NCI-H1105 (cell line): ENCODE measurements at places on chromosomes 12 and 14.
A peak's percentile ranks its signal among the peaks of the same experiment; 100 is the strongest.

DNA sequence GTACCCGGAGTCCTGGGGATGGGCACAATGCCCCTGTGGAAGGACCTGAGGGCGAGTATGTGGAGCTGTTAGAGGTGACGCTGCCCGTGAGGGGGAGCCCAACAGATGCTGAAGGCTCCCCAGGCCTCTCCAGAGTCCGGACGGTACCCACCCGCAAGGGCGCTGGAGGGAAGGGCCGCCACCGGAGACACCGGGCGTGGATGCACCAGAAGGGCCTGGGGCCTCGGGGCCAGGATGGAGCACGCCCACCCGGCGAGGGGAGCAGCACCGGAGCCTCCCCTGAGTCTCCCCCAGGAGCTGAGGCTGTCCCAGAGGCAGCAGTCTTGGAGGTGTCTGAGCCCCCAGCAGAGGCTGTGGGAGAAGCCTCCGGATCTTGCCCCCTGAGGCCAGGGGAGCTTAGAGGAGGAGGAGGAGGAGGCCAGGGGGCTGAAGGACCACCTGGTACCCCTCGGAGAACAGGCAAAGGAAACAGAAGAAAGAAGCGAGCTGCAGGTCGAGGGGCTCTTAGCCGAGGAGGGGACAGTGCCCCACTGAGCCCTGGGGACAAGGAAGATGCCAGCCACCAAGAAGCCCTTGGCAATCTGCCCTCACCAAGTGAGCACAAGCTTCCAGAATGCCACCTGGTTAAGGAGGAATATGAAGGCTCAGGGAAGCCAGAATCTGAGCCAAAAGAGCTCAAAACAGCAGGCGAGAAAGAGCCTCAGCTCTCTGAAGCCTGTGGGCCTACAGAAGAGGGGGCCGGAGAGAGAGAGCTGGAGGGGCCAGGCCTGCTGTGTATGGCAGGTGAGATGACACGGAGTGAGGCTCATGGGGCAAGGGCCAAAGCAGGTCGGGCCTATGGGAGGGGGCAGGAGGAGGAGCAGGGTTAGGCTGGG lies 4.5 kb downstream of the ARHGEF40 start:
- DNase-seq = no peak

DNA sequence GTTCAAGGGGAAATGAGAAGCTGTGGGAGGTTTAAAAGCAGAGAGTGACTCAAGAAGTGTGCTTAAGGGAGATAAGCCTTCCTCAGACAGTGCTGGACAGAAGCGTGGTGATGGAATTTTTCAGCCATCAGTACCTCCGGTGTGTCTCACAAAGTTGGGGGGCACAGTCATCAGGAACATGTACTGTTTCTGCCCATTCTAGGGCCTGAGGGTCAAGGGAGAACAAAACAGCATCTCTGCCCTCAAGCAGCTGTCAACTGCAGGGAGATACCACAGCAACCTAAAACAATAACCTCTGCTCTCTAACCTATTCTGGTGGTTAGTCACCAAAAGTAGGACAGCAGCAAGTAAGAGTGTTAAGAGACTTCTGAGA lies 2.0 kb upstream of the STON2 start:
- DNase-seq = no peak

DNA sequence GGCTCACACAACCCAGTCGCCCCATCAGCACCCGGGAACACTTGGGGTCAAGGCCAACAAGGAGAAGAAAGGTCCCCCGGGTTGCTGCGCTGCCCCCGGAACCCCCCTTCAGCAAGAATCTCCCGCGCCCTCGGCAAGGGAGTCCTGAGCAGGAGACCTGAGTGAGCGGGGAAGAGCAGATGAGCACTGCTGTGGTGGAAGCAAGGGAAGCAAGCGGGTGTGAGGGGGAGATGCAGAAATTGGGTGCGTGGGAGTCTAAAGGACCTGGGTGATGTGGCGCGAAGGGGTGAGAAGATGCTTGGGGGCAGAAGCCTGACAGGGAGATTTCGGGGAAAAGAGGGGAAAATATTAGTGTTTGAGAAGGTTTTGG lies 105.5 kb upstream of the PRB2 start:
- no peak for DNase-seq

GRCh38 chr12:108076556-108076955 lies 52.5 kb upstream of the WSCD2 start:
- no peak for DNase-seq

- no peak for DNase-seq
Measured at GRCh38 chr12:517538-517937, 57.8 kb downstream of the B4GALNT3 start.

DNA sequence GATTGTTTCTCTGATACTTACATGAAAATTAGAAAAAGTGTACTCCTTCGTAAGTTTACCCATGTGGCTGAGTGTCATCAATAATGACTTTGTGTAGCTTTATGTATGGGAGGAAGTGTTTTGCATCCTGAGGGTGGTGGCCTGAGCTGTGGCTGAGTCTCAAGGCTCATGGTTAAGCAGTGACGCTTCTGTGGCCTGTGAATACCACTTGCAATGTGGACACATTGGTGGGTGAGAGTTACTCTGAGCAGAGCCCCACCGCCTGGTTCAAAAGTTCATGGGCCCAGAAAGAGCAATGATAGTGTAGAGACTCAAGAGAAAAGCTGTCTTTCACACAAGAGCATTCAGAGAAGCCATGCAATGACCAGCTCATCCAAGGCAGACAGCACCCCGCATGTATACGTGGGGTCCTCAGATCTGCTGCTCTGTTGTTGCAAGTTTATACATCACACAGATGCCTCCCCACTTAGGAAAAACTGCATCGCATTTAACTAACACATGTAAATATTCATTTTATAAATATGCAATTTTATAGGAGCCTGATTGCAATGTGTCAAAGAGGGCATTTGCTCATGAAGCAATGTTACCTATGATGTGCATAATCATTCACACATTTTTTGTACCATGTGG lies 55.1 kb upstream of the FRMD6 start:
- DNase-seq = no peak

GRCh38 chr14:51474854-51475253 lies 176.9 kb upstream of the FRMD6 start:
- DNase-seq = no peak

DNA sequence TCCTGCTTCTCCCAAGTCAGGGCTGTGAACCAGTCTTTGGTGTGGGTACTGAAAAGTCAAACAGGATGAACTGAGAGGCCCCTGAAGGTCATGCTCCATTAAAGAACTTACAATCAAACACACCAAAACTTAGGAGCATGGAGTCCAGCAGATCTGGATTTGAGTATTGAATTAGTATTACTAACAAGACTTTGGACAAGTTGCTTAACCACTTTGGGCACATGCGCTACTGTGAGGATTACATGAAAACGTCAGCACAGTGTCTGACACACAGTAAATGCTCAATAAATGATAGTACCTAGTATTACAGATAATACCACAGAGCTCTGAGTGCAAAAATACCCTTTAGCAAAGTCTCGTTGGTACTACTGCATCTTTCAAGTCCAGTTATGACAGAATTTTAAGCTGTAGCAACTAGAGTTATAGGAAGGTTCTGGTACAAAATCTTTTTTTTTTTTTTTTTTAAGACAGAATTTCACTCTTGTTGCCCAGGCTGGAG lies 23.2 kb downstream of the TIMELESS start:
- no peak for DNase-seq

GRCh38 chr14:94423453-94424056 lies 29.0 kb downstream of the SERPINA11 start:
- no peak for DNase-seq

DNA sequence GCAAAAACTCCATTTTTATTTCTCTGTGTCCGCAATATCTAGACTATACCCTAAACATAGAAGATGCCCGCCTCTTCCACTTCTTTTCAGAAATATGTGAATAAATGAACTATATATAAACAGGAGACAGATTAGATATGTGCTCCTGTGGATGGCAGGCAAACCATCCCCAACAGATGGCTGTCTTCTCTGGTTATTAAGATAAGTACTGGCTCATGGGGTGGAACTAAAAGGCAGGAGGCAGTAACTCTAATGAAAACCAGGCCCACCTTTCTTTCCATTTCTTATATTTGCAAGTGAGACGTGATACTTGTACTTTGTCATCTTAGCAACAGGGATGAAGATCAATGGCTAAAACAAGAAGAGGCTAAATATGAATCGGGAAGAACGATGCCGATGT lies 20.2 kb downstream of the E2F7 start:
- no peak for DNase-seq

- DNase-seq = no peak
Measured at GRCh38 chr12:16103851-16104250, 173.6 kb downstream of the SLC15A5 start.

DNA sequence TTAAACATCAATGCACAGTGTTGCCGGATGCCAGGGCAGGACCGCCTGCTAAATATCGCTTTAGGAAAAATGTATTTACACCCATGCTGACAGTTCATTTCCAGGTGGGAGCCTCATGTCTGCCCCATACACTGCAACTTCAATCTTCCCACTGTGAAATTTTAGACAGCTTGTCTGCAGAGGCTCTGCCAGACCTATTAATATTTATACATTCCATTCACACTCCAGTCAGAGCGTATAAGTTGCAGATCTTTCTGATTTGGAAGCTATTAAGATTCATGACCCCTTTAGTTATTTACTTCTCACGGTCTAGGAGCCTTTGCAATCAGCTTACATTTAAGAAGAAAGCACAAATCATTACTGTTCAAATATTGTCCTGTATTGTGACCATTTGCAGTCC lies 357.4 kb downstream of the ATP23 start:
- DNase-seq = no peak

DNA sequence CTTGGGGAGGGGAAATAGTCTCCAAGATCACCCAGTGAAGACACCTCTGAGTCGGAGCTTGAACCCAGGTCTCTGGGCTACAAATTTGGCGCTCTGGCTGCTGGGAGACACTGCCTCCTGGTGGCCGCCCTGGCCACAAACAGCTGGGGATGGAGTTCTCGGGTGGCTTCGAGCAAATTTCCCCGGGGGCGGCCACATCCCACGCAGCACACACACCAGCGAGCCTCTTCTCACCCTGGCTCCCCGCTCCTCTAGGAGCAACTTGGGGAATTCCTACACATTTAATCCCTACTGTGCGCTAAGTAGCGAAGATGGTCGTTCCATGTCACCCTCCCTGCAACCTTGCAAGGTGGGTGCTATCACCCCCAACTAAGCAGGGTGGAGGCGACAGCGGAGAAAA lies 66.2 kb upstream of the BEGAIN start:
- DNase-seq = no peak

DNA sequence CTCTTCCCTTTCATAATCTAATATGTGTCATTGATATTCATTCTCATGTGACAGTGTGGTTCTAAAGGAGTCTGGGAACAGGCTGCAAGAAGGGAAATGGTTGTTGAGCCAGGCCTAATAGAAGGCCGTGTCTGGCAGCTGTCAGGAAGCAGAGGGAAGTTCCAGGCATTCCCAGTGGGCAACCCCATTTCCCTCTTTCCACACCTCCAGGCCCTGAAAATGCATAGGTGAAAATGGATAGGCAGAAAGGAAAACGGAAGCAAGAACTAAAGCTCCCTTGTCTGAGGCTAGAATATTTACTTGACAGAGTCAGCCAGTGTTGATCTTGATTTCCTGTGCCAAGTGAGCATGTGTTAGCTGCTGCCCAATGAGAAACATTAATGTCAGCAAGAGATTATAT lies 97.7 kb downstream of the PPM1A start:
- DNase-seq = peak; percentile 10

DNA sequence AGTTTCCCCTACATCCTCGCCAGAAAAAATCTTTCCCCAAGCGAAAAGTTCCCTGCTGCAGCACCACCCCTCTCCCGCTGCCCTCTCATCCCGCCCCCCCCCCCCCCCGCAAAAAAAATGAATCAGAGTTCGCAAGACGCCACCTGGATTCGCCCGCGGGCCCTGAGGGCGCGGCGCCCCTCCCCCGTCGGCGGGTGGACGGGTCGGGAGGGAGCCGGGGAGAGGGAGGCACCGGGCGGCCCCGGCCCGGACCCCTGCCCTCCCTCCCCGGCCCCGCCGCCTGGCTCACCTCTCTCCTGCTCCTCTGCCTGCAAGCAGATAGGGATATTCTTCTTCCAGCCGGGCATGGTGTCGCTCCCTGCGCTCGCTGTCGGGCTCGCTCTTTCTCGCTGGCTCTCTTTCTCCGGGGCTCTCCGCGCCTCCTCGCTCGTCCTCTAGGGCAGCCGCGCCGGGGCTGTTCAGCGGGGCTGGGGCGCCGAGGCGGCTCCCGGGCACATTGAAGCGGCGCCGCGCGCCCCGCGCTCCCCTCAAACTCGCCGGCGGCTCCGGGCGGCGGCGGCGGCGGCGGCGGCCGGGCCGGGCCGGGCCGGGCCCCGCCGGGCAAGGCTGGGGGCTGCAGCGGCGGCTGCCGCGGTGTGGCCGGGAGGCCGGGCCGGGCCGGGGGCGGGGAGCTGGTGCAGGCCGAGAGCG lies 200.3 kb upstream of the CAND1 start:
- DNase-seq = peak; percentile 66

DNA sequence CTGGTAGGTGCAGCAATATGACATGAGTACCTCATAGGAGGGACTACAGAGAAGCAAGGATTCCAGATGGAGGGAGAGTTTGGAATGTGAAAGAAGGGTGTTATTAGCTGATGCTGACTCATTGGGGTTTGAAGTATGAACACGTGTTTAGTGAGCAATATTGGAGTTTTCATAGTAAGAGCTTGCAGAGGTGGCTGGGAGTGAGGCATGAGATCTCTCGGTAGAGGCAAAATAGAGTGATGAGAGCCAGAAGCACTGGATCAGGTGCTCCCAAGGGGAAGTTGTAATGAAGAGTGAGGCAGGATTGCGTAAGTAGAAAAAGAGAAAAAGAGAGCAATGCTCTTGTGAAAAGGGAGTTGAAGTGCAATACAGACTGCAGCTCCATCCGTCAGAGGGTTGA lies 42.1 kb downstream of the MGST1 start:
- DNase-seq = no peak

- DNase-seq = no peak
Measured at GRCh38 chr12:77845831-77846230, 15.1 kb downstream of the NAV3 start.

DNA sequence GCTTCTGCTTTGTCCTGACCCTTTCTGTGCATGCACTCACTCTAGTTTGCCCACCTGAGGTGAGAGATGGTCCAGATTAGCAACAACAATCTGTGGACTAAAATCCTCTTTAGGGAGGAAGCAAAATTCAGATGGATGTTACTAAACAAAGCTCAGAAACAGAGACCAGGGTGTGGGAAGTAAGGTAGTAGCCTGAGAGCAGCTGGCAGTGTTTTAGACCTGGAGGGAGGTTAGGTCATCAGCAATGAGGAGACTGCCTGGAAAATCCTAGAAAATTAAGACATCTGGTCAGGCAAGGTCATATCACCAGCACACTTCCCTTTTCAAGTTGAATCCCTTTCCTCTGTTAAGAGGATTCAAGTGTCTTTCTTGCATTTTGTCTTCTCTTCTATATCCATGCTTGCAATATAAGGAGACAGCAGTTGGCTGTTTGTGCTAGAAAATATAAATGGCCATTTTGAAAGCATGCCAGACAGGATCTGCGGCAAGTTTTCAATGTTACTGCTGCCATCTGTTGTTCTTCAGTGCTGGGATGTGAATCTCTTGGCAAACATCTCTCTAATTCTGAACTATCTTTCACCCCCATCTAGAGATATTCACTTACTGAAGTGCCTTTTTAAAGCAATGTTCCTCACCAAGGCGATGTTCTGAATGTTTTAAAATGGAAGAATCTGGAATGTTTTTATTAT lies 266.4 kb downstream of the NAV3 start:
- no peak for DNase-seq
